ENCODE measurements at places on chromosomes 2 and 18.

DNA sequence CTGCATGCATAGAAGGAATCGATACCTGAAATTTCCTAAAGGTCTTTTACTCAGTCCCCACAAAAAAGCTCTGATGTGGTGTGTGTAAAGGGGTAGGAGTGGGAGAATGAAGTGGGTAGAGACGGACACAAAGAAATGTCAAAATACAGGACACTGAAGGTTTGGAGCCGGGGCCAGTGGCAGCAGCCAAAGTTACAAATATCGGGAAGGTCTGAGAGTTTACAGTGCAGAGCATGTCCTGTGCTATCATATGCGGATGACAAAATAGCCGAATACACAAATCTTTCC is 89.9 kb upstream of the STON1 start:
- no peak for DNase-seq

DNA sequence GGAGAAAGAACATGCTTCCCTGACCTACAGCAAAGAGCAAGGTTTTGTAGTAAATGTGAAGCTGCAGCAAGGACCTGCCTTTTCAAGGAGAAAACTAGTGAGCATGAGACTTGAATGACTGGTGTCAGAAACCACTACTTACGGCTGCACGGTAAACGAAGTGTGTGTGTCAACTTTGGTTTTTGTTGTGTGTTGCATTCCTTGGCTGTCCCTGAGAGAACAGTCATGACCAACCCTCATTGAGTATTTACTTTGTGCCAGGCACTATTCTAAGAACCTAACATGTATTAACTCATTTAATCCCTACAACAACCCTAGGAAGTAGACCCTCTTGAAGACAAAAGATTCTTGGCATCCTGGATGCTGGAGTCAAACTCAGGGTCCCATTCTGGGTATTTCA is 22.8 kb downstream of the ACMSD start:
- DNase-seq: no peak

DNA sequence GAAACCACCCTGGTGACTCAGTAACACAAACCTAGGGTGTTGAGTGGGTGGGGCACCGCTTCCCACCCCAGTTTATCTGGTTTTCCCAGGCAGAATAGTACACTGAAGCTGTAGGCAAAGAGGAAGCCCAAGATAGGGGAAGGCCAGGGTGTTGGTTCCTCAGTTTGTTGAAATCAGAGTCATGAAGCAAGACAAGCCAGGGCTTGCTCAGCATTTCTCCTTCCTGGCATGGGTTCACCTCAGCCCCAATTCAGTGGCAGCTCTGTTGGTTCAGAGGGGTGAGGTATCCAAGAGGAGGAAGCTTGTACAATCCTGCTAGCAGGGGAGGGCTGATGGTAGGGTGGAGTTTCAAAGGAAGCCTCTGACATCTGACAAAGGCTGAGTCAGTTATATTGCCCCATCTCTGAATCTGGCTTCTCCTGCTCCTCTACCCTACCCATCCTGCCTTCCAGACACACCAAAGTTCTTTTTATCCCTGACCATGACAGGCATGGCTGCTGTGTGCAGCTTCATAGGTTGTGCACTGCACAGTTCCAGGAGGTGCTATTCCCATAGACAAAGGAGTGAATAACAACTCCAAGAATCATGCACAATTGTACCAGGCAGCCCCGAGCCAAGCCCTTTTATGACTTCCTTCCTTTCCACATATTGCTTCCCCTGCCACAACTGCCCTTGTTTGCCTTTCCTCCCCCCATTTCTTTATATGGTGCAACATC is 24.9 kb upstream of the RAB10 start:
- no peak for DNase-seq

- peak; percentile 89 for DNase-seq
These were observed 27.2 kb upstream of the EML4 start for GRCh38 chr2:42141687-42142546.

DNA sequence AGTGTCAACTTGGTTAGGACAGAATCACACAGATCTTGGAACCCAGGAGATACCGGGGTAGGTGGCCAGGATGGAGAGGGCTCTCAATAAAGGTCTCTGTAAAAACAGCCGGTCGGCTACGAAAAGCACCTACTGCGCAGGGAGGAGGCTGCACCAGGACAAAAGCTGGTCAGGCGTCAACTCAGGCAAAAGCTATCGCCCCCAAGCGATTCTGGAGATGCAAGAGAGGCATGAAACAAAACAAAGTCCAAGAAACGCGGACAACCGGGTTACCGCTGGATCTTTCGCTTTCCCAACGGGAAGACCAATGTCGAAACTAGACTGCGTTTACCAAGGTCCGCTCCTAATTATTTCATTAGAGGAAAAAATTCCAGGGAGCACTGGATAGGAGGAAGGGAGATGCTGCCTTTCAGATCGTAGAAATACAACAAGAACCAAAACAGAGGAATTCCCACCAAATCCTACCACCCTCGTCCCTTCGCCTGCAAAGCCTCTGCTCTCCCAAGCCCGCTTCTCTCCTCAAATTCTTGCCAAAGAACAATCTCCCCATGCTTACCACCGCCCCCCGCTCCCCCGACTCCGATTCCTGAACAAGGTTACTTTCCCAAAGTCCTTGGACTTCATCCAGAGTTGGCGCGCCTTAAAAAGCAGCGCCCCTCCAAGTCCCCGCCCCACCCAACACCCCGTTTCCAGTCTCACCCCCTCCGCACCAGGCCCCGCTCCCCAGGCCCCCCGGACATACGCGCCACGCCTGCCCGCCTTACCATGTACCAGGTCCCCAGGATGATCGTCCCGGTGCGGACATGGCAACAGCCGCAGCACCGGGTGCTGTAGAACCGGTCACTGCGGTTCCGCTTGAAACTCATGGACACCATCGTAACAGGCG is 539 bp downstream of the LAPTM4A start:
- DNase-seq: peak; percentile 26
